ENCODE measurements at places on chromosomes 6 and 20.

DNA sequence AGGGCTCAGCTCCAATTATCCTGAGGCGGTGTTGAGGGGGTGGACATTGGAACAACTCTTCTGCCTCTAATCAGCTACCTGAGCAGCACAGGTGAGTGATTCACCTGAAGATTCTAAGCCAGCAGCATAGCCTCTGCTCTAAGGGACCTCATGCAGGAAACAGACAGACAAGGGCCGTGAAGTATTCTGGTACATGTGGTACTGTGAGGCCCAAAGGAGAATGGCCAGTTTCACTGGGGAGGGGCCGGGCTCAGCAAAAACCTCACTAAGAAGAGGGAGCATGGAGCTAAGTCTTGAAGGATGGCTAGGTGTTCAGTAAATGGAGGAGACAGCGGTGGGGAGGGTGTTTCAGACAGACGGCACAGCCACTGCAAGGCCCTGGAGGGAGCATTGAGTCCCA, 58.5 kb upstream of the CCDC167 start:
- no peak for DNase-seq

- peak; percentile 55 for DNase-seq
These were observed 39.4 kb upstream of the ZBP1 start for GRCh38 chr20:57659517-57660180.

DNA sequence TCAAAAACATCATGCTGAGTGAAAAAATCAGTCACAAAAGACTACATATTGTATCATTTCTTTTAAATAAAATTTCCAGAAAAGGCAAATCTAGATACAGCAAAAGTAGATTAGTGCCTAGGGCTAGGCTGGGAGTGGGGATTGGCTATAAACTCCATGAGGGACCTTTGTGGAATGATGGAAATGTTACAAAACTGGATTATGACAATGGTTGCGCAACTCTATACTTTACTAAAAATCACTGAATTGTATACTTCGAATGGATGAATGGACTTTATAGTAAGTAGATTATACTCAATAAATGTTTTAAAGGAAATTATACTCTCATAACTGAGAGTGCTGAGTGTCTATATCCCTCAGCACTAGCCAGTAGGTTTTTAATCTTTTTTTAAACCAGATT, 4.3 kb downstream of the HMGN3 start:
- no peak for DNase-seq

DNA sequence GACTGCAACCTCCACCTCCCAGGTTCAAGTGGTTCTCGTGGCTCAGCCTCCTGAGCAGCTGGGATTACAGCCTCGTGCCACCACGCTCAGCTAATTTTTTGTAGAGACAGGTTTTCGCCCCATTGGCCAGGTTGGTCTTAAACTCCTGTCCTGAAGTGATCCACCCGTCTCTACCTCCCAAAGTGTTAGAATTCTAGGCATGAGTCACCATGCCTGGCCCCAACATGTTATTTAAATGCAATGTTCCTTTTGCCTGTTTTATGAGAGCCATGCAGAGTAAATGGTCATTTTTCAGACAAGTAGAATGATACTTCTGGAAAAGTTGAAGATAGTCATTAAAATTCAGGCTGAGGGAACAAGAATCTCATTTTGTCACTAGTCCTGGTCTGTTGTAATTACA, 43.8 kb upstream of the RPS6KA2 start:
- DNase-seq, result no peak

DNA sequence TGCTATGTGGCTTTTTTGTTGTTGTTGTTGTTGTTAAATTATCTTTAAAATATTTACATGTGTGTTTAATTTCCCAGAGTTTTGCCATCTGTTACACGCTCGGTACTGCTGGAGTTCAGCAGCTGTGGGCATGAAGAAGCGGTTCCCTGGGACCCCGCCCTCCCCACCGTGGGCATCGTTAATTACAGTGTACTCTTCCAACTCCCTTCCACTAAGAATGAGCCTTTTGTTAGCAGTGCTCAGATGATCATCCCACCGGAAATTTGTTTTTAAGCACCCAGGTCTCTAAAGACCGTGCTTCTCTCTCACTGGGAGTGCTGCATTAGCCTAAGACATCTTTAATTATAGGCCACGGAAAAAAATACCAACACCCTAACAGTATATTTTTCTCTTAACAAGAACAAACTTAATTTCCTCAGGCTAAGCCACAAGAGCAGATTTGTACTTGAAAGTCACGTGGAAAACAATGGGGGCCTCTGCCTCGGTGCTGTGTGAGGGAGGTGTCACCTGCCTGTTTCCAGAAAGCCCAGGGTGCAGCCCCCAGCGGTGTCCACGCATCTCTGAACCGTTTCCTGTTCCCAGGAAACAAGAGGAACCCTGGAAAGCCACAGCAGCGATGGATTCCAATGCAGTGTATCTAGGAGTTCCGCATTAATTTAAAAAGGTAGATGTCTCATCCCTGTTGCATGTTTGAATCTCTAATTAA, 113.3 kb upstream of the FRMD1 start:
- no peak for DNase-seq

GRCh38 chr6:55777469-55777868, 97.9 kb downstream of the BMP5 start:
- DNase-seq, result no peak

DNA sequence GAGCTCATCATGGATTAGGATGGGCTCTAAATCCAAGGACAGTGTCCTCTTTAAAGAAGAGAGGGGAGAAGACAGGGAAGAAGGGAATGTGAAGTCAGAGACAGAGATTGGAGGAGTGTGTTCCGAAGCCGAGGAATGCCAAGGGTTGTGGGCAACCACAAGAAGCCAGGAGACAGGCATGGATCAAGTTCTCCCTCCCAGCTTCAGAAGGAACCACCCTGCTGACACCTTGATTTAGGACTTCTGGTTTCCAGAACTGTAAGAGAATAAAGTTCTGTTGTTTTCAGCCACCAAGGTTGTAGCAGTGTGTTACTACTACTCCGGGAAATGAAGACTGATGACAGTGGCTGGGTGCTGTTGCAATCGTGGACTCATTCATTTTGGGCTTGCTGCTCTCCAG, 120.1 kb downstream of the RPS12 start:
- no peak for DNase-seq

DNA sequence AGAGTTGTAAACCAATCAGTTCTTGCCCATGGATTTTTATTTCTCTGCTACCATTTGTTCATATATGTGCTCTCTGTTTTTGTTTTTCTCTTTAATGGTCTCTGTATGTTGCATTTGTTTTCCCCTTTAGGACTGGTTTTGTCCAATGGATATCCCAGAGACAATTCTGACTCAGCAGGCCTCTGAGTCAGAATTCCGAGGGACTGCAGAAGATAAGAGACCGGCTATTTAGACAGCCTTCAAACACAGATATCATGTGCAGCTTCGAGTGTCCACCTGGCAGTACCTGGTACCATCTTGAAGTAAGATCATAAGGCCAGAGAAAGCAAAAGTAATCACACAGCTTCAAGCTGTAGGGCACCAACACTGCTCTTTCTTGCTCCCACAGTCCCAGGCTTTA, 125.5 kb downstream of the ELOVL4 start:
- DNase-seq, result no peak

GRCh38 chr6:81890846-81891245, 138.4 kb upstream of the TENT5A start:
- DNase-seq, result no peak

GRCh38 chr20:58469616-58470015, 45.6 kb downstream of the APCDD1L start:
- DNase-seq, result no peak

DNA sequence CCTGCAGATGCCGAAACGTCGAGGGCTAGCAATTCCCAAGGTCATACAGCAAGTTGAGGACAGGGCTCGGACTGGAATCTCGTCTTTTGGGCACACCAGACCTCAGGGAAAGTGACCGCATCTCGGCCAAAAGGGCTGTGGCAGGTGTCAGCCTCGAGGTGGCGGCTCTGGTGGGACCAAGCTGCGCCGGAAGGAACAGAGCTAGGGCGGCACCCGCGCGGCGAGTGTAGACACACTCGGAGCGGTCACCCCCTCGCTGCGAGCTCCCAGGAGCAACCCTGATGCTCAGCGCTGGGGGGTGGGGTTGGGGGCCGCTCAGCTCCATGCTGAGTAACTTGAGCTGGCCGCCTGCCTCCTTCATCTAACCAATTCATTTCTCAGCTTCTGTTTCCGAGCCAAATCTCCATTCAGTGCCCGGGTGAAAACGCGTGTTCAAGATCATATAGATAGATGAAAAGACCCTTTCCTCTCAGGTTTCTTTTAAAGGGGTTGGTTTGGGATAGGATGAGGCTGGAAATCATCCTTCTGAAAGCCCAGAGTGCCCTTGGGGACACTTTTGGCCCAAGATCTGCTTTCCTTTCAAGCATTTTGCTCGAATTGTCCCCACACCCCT, 2.2 kb upstream of the TUBB2B start:
- DNase-seq, result no peak

DNA sequence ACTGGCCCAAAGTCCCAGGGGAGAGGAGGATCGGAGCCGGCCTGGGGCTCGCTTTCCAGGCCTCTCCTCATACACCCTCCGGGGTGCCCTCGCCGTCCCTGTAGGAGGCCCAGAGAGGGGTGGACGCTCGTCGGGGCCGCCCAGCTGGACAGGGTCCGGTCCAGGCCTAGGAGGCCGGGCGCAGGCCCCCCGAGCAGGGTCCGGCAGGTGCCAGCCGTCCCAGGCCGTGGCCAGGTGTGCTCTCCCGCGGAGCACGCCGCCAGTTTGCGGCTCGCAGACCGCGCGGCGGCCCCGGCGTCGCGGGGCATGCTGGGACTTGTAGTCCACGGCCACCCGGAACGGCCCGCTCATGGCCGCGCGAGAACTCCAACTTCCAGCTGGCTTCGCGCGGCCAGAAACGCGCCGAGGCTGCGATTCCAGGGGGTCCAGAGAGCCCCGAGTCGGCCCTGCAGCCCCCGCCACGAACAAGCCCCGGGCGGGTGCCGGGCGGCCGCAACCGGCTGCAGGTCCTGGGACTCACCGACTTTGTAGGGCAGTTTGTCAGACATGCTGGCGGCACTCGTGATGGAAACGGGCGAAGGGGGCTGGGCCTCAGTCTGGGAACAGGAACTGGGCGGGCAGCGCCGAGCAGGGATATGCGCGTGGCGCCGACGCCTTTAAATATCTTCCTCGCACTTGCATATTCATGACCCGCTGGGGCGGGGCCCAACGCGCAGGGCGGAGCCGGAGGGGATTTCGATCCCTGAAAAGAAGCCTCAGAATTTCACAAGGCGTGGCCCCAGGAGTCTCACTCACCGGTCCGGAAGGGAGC, at the start of gene AHCY:
Gene AHCY, minus strand, starts transcription at position 633 of the 811 bp plus-strand sequence. Its CDS starts 85 bp downstream, at position 548.
- peak; percentile 98 for DNase-seq

GRCh38 chr6:154127657-154128056, 88.6 kb downstream of the OPRM1 start:
- DNase-seq, result no peak

DNA sequence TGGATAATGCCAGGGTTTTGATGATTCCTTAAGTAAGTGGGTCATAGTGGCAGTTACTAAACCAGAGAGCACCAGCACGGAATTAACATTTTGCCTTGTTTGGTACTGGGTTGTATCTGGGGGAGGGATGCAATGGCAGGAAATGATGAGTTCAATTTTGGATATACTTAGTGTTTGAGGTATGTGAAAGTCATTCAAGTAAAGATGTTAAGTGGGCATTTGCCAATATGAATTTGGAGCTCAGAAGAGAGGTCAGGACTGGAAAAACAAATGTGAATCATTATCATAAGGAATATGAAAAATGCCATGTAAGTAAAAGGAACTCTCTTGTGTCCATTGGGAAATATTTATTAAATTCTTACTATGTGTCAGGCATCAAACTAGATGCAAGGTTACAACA, 6.2 kb downstream of the PXT1 start:
- DNase-seq, result no peak

DNA sequence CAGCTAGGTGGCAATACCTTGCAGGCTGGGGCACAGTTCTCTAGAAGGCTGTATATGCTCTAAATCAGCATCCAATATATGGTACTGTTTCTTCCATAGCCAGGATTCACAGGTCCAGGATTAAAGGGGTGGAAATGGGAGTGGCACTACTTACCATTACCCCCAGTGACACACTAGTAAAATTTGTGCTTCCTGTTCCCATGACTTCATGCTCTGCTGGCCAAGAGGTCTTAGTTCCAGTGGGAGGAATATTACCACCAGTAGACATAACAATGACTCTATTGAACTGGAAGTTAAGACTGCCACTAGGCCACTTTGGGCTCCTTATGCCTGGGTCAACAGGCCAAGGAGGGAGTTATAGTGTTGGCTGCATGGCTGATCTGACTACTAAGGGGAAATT, 174.3 kb upstream of the TNFAIP3 start:
- DNase-seq, result no peak

GRCh38 chr6:154359161-154359574, 2.6 kb upstream of the IPCEF1 start:
- DNase-seq, result no peak

DNA sequence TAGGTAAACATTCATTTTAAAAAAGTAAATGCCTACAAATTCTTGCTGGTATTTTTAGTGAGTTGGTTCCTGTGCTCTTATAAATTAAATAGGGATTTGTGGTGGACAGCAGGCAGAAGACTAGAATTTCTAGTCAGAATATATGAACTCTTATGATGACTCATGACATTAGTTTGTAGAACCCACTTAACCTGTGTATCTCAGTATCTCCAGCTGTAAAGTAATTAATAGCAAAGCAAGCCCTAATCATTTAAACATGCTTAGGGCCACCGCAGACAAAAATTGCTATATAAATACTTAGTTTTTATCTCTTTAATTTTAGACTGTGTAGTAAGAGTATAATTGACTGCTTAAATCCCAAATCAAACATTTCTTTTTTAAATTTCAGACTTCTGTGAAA, 2.4 kb downstream of the FAM135A start:
- no peak for DNase-seq

- DNase-seq, result no peak
These were observed 5.0 kb upstream of the INSM1 start for GRCh38 chr20:20362774-20363433.

DNA sequence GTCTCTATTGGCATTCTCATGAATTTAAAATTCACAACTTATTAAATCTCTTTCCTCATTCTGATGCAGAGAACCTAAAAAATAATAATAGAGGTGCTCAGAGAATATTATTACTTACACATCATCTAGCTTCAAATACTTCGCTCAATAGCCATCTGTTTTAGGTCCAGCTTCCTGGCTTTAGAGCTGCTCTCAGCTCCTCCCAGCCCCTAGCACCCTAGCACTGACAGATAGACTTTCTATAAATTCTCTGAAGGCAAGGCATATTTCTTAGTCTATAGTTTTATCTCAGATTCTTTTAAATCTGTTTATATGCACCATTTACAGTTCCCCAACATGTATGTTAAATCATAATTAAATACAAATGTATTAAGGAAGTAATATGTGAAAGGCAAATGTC, 281.3 kb downstream of the PTPRK start:
- DNase-seq, result no peak

GRCh38 chr20:25309395-25310267, 61.7 kb downstream of the PYGB start:
- peak; percentile 15 for DNase-seq

GRCh38 chr20:59374261-59374660, 73.8 kb downstream of the EDN3 start:
- DNase-seq, result no peak

- no peak for DNase-seq
These were observed 70.8 kb downstream of the PPP1R3G start for GRCh38 chr6:5155906-5156305.

GRCh38 chr20:35294293-35294685, 2.1 kb upstream of the FAM83C start:
- DNase-seq, result no peak

GRCh38 chr6:132400883-132401617, at the start of gene MOXD1:
Gene MOXD1, minus strand, starts transcription at chr6:132401475. Its CDS starts 49 bp downstream, at chr6:132401426.
- no peak for DNase-seq
